ENCODE measurements at places on chromosomes 7 and 10.
A peak's percentile ranks its signal among the peaks of the same experiment; 100 is the strongest.

DNA sequence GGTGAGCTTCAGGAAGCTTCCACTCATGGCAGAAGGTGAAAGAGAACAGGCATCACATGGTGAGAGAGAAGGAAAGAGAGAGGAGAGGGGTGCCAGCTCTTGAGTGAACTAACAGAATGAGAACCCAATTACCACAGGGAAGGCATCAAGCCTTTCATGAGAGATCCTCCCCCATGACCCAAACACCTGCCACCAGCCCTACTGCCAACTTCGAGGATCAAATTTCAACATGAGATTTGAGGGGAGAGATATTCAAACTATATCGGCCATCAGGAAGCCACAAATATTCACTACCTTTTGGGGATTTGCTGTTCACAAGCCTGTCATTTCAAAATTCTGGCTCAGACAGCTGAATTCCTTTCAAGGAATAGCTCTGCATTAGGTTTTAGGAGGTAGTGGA lies 39.9 kb upstream of the SMNDC1 start:
- DNase-seq: no peak

DNA sequence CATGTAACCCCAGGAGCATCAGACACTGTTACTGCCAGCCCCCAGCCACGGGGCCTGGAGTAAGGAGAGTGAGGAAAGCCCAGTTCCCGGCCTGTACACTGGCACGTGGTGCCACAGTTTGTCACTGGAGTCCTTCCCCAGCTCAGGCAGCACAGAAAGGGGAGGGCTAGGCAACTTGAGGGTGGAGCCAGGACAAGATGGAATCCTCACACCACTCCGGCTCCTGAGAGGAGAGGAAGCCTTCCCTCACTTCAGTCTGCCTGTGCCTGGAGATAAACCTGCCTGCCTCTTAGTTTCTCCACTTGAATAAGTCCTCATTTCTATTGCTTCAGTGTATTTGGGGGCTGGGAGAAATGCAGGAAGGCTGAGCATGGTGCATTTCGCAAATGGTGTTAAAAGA lies 176.0 kb downstream of the KIAA1217 start:
- DNase-seq: no peak

DNA sequence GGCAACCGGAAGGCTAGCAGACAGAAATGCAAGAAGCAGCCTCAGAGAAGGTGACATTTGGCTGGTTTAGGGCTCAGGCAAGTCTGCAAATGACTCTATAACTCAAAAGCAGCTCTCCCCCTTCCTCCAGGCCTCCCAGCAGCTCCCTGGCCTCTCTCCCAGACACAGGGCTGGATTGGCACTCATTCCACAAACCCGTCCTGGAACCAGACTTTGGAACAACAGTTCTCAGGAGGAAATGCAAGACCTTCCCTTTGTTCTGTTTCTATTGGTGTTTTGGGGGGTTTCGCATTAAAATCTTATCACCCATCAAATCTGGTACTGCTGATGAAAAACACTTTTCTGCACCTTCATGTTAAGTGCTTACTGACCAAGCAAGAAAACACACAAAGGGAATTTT lies 40.3 kb upstream of the EFCAB10 start:
- no peak for DNase-seq

- DNase-seq: no peak
Measured at GRCh38 chr10:96468845-96469244, 44.9 kb downstream of the TLL2 start.

- no peak for DNase-seq
Measured at GRCh38 chr7:1995426-1995825, 237.3 kb downstream of the MAD1L1 start.

GRCh38 chr10:90245623-90246022 lies 544.2 kb downstream of the KIF20B start:
- no peak for DNase-seq

GRCh38 chr10:30070001-30070685 lies 10.8 kb upstream of the JCAD start:
- no peak for DNase-seq

GRCh38 chr10:51918884-51919325 lies 219.5 kb upstream of the CSTF2T start:
- DNase-seq: no peak

DNA sequence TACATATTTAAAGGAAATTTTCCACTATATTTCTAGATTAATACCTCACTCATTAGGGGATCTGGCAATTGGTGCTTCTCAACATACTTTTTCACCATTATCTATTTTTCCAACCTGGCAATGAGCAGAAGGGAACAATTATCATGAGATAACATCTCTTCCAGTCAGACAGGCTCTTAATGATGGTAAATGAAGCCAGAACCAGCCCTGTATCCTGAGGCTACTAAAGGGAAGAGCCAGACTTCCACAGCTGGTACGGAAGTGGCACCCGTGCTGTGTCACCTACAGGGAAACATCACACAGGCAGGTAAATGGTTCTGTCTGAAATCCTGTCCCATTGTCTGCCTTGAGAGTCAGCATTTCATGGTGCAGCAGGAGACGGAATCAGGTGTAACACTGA lies 75.9 kb downstream of the ELMO1 start:
- no peak for DNase-seq

GRCh38 chr10:123568751-123569150 lies 97.4 kb upstream of the GPR26 start:
- DNase-seq: no peak

DNA sequence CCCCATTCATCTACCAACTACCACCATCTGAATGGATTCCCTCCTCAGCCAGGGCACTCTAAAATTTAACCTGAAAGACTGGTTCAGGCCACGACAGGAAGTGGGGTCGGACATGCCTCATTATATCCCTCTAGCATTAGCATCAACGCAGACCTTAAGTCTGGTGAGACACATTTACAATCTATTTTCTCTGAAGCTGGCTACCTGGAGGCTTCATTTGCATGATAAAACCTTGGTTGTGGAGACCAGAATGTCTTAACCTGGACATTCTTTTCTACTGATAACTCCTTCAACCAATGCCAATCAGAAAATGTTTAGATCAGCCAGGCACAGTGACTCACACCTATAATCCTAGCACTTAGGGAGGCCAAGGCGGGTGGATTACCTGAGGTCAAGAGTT lies 42.3 kb downstream of the SVOPL start:
- no peak for DNase-seq

DNA sequence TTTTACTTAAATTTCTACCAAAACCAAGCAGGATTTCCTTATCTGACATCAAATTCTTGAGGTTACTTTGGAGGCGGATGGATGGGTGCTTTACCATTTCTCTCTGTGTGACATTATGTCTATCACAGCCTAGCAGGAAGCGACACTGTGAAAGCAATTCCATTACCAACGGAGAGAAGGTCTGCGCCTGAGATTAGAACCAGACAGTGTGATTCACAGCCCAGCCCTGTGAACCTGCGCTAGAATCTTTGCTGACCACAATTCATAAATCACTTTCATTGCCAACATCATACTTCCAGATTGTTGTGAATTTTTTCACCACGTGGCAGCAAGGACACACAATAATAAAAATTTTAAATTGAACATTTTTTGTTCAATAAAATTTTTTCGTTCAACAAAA lies 126.5 kb downstream of the CUBN start:
- no peak for DNase-seq

GRCh38 chr7:151796091-151796870 lies 80.6 kb downstream of the PRKAG2 start:
- peak; percentile 79 for DNase-seq

DNA sequence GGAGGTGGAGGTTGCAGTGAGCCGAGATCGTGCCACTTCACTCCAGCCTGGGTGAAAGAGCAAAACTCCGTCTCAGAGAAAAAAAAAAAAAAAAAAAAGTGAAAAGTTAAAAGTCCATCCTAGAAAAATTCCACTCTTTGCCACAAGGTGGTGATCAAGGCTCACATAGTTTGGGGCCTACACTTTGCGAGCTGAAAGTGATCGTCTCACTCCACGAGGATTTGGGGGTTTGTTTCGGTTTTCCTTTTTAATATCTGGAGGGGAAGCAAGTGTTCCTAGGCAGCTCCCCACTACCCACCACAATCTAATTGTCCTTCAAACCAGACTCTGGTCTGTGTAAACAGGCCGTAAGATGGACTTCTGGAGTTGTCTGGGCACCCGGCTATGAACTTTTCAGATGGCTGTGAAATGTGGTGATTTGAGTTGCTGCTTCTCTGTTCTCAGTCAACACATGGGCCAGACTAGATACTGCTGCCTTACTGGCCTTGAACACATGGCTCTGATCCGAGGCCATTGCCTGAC lies 27.1 kb downstream of the PRLHR start:
- peak; percentile 62 for DNase-seq

- peak; percentile 9 for DNase-seq
Measured at GRCh38 chr7:44880317-44881018, 4.9 kb downstream of the PURB start.

DNA sequence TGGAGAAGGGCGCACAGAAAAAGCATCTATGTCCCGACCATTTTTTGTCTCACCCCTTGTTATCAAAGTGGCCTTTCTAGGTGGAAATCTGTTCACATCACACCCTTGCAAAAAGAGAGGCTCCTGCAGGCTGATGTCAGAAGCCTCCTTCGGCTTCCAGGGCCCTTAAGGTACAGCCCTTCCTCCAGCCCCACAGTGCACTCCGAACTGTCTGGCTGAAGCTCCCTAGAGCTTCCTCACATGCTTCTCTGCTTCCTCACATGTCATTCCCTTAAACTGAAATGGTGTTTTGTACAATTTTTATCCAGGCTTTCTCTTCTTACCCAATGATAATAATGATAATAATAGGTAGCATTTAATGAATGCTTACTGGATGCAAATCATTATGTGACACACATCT lies 210.3 kb downstream of the INHBA start:
- no peak for DNase-seq

DNA sequence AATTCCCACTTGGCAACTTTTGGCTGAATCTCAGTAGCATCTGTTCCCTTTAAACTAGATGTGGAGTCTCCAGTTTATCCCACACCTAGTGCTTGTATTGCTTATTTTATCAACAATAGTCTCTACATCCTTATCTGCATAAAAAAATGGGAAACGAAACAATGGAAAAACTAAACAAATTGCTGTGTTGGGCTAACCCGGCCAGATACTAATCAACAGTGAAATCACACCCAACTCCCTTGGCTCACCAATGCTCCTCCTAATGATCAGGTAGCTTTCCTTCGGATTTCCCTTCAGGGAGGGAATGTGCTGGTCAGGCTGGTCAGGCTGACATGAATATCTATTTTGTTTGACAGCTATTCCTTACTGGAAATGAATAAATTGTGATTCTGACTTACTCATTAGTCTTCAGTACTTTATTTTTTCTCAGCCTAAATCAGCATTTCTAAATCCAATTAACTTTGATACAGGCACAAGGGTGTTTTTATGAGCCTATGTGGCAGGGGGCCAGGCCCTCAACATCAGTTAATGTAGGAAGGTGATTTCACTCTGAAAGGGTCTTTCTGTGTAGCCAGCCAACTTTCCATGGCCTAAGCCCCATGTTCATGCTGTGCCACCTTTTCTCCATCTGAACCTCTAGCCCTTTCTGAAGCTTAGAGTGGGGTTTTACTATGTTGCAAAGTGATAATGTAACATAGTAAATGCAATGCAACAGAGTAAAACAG lies 170.5 kb upstream of the NPSR1 start:
- no peak for DNase-seq

DNA sequence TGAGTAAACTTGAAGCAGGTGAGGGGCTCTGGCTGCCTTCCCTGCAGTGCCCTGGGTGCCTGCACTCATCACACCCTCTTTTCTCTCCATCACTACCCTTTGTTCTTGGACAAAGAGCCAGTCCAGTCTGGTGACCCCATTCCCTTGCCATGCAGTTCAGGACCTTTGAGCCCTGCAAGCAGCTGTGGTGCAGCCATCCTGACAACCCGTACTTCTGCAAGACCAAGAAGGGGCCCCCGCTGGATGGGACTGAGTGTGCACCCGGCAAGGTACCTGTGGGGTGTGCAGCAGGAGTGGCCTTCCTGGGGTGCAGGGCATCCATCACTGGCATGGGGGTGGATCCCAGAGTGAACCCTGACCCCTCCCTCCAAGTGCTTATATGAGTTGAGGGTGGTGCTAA lies 48.7 kb downstream of the TBATA start:
- no peak for DNase-seq
